ENCODE measurements at places on chromosomes 5 and 9. TPM values are rescaled to one million over a fixed set of nuclear protein-coding genes. Genes with fewer than 3 reads are reported as not detected.

DNA sequence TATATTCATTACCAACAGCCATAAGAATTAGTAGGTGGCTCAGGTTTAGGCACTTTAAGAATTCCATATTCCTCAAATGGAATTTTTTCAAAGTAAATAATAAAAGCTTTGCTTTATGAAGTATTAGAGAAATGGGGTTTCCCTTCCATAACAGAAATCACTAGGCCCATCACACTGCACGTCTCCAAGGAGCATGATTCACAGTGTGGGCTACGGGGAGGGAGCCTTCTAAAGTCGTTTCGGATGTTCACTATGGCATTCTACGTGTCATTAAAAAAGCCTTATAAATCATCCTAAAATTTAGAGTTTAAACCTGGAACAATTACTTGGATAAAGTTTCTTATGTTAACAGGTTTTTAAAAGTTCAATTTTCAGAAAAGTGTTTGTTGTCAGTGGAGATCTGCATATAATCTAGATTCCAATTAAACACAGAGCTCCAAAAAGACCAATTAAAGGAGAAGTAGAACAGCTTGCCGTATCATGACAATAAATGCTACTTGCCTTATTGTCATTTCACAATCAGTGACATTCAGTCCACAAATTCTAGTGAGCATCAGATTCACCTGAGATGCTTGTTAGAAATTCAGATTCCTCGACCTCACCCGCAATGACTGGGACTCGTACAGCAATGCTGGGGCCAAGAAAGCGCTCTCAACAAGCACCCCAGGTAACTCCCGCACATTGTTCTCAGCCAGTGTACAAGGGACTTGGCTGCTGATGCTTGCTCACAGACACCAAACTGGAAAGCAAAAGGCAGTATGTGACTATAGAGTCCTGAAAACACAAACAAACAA is 115.7 kb downstream of the NFIB start:
- no peak overlapping the region for H3K4me3 ChIP-seq
- H3K4me1 ChIP-seq = no peaks in the 10 kb centered on the region
- no peaks in the 10 kb centered on the region for H3K36me3 ChIP-seq
- no peak for DNase-seq
- H3K27me3 ChIP-seq = no peaks in the 10 kb centered on the region

GRCh38 chr5:35634326-35634725 is 16.7 kb downstream of the SPEF2 start:
- no peaks in the 10 kb centered on the region for H3K27me3 ChIP-seq
- DNase-seq = no peak
- peaks cover 48% of the 10 kb centered on the region for H3K36me3 ChIP-seq
- H3K4me3 ChIP-seq = no peak overlapping the region
- H3K4me1 ChIP-seq = no peaks in the 10 kb centered on the region

DNA sequence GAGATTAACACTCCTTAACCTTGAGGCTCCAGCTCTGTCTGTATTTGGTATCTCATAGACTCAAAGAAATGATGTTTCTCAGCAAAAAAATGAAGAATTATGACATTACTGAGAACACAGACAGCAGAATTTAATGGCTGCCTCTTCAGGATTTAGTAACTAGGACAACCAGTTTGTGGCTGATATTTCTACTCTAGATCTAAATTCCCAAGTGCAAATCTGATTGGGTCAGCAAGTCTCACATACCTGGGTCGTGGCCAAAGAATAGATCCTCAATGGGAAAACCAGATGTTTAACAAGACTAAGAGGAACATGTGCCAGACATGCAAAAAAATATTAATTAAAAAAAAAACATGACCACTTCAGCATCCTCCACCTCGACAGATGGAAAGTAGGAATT is 608.9 kb downstream of the DTWD2 start:
- no peaks in the 10 kb centered on the region for H3K27me3 ChIP-seq
- DNase-seq = no peak
- H3K4me1 ChIP-seq = no peaks in the 10 kb centered on the region
- H3K27ac ChIP-seq = no peak overlapping the region
- no peak overlapping the region for H3K4me3 ChIP-seq
- H3K36me3 ChIP-seq = no peaks in the 10 kb centered on the region

- DNase-seq = peak; percentile 41
- H3K4me1 ChIP-seq = peaks cover 24% of the 10 kb centered on the region
- peak overlapping the region; percentile 22 for H3K4me3 ChIP-seq
- no peaks in the 10 kb centered on the region for H3K27me3 ChIP-seq
Observed at GRCh38 chr9:128124873-128125579, 2.5 kb downstream of the PTGES2 start.

- no peaks in the 10 kb centered on the region for H3K4me1 ChIP-seq
- H3K27me3 ChIP-seq = no peaks in the 10 kb centered on the region
- no peaks in the 10 kb centered on the region for H3K36me3 ChIP-seq
Observed at GRCh38 chr5:99747342-99747741, 787.8 kb upstream of the FAM174A start.

- no peak for DNase-seq
- H3K4me1 ChIP-seq = peaks cover 6% of the 10 kb centered on the region
- no peaks in the 10 kb centered on the region for H3K36me3 ChIP-seq
- peaks cover 69% of the 10 kb centered on the region for H3K27me3 ChIP-seq
Observed at GRCh38 chr5:160315968-160316367, 3.6 kb upstream of the CCNJL start.

DNA sequence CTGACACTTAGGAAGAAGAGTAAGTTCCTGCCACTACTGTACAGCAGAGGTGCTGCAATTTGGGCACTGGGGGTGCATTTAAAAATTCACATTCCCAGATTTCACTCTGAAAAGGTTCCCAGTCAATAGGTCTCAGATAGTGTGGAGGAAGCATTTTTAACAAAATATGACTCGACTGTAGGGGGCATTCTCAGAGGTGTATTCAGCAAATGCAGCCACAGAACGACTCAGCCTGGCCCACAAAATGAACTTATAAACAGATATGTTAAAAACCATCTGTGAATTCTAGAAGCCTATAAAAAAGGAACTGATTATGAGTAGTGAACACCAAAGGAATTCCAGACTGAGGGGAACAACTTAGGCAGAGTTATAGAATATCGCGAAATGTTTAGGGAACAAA is 31.1 kb downstream of the MLLT3 start:
- peaks cover 38% of the 10 kb centered on the region for H3K36me3 ChIP-seq
- H3K4me1 ChIP-seq = peaks cover 23% of the 10 kb centered on the region
- H3K27me3 ChIP-seq = no peaks in the 10 kb centered on the region
- no peak overlapping the region for H3K4me3 ChIP-seq
- no peak overlapping the region for H3K27ac ChIP-seq

GRCh38 chr5:16550316-16550952 is 66.4 kb downstream of the RETREG1 start:
- H3K27ac ChIP-seq = no peak overlapping the region
- H3K4me3 ChIP-seq = no peak overlapping the region
- peaks cover 30% of the 10 kb centered on the region for H3K4me1 ChIP-seq
- DNase-seq = peak; percentile 37

DNA sequence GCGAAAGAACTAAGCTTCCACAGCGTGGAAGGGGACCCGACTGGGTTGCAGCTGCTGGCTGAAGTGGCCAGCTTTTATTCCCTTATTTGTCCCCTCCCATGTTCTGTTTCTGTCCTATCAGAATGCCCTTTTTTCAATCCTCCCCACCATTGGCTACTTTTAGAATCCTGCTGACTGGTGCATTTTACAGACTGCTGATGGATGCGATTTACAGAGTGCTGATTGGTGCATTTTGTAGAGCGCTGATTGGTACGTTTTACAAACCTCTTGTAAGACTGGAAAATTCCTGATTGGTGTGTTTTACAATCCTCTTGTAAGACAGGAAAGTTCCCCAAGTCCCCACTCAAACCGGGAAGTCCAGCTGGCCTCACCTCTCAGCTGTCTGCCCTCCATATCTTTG is 50.7 kb downstream of the KLF9 start:
- no peak overlapping the region for H3K4me3 ChIP-seq
- no peak for DNase-seq
- H3K27me3 ChIP-seq = no peaks in the 10 kb centered on the region
- peaks cover 8% of the 10 kb centered on the region for H3K36me3 ChIP-seq

- H3K27me3 ChIP-seq = no peaks in the 10 kb centered on the region
- peaks cover 25% of the 10 kb centered on the region for H3K4me1 ChIP-seq
- no peak for DNase-seq
- no peaks in the 10 kb centered on the region for H3K36me3 ChIP-seq
- H3K4me3 ChIP-seq = no peak overlapping the region
Observed at GRCh38 chr9:90000925-90001324, 396.1 kb downstream of the GADD45G start.

GRCh38 chr9:115671236-115671962 is 482.2 kb upstream of the PAPPA start:
- no peak overlapping the region for H3K27ac ChIP-seq
- H3K4me3 ChIP-seq = no peak overlapping the region
- H3K36me3 ChIP-seq = no peaks in the 10 kb centered on the region
- no peaks in the 10 kb centered on the region for H3K4me1 ChIP-seq

DNA sequence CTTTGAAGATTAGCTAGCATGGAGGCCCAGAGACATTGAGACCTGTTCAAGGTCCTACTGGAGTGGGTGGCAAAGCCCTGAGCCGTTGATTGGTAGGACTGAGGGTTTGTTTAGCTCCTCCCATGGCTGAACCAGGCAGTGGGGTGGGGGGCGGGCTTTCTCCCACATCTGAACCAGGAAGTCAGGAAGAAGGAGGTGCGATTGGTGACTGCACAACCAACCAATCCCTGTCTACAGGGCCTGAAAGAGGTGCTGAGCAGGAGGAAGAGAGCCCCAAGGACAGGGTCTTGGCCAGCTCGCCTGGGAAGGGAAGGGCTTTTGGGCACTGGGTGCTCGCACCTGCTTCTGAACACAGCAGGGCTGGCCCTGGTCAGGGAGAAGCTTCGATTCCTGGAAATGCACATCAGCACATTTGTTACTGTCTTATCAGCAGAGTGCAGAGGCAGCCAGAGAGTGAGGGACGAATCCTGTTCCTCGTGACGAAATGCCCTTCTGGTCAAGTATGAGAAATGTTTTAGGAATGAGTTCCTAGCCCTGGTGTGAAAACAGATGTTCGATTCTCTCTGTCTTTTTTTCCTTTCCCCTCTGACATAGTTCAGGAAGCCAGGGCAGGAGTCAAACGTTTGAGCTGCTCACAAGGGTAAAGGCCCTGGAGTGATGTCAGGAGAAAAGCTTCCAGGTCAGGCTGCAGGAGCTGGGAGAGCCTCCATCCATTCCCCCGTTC is 294.8 kb upstream of the KLF4 start:
- no peaks in the 10 kb centered on the region for H3K4me1 ChIP-seq
- no peak for DNase-seq
- H3K27ac ChIP-seq = no peak overlapping the region

DNA sequence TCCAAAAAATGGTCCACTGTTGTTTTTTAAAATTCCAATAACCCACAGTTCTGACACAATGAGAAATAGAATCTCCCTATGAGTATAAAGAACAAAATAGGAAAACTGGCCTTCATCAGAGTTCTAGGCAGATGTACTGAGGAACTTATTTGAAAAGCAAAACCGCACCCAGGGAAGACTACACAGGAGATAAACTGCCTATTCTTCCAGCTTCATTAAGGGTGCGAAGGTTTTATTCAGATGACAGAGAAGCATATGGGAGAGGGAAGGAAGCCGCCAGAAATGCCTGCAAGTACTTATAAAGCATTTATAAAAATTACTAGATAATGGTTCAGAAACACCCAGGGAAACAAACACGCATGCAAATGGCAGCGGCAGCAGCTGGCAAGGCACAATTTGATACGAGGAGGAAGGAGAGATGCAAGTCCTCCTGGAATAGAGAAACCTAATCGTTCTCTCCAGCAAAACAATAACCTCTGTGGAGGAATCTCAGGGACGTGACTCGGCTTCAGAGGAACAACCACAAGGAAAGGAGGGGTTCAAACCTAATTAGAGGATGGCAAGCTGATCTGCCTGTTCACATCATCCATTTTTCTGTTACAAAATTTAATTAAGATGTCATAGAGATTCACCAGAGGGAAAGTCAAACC is 9.0 kb downstream of the TTLL11 start:
- peaks cover 8% of the 10 kb centered on the region for H3K4me1 ChIP-seq
- no peak overlapping the region for H3K4me3 ChIP-seq
- DNase-seq = no peak
- no peaks in the 10 kb centered on the region for H3K27me3 ChIP-seq
- no peaks in the 10 kb centered on the region for H3K36me3 ChIP-seq

DNA sequence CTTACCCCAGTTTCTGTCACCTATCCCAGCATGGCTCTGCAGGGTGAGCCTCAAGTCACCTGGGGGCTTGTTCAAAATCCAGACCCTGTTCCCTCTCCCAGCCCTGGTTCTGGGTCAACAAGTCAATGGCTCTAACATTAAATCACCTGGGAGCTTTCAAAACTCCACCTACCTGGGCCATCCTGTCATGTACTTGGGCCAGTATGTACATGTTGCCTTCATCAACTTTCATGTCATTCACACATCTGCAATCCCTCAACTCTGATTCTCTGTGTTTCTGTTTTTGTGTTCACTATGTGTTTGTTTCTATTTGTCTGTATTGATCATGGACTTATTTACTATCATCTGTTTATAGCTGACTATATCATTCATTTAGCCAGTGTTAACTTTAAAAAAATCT is 2.1 kb upstream of the SH3GLB2 start:
- no peak overlapping the region for H3K4me3 ChIP-seq
- H3K27ac ChIP-seq = no peak overlapping the region
- H3K4me1 ChIP-seq = peaks cover 19% of the 10 kb centered on the region

DNA sequence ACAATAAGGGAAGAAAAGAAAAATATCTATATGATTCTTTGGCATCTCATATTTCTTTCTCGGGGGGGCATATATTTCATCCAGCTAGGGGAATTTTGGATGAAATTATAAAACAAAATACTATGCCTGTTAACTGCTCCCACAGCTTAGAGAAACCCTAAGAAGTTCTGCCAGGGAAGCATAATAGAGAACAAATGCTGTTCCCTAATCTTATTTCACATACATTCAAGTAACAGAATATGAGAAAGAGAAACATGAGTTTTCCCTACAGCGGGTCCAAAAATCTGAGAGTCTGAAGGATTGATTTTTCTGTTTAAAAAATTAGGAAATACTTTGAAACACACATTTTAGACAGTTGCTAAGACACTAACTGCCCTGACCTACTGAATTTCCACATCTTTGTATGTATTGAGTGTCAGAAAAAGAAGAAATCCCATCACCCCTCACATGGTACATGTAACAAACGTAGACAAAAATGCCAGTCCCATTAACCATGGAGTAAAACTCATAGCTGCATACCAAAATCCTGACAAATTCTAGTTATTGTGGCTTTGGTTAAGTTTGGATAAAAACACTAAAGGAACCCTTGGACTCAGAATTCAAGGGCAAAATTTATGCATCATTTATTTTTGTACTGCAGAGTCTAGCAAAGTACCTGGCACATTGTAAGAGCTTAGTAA is 620.2 kb upstream of the DMAC1 start:
- H3K4me1 ChIP-seq = peaks cover 5% of the 10 kb centered on the region
- H3K36me3 ChIP-seq = no peaks in the 10 kb centered on the region
- H3K27me3 ChIP-seq = no peaks in the 10 kb centered on the region
- DNase-seq = no peak
- no peak overlapping the region for H3K27ac ChIP-seq
- H3K4me3 ChIP-seq = no peak overlapping the region

- no peak overlapping the region for H3K4me3 ChIP-seq
- H3K27me3 ChIP-seq = no peaks in the 10 kb centered on the region
- H3K27ac ChIP-seq = no peak overlapping the region
- H3K4me1 ChIP-seq = no peaks in the 10 kb centered on the region
- H3K36me3 ChIP-seq = no peaks in the 10 kb centered on the region
Observed at GRCh38 chr5:111680737-111681413, 76.1 kb downstream of the NREP start.

SVEP1 gene
- total RNA-seq = not detected

SPINK1 gene
- not detected for total RNA-seq

SEC16A gene
- 69.4 TPM for total RNA-seq

OGN gene
- not detected for total RNA-seq

GCNT1 gene
- total RNA-seq = 5.4 TPM

CSF1R gene
- not detected for total RNA-seq

HTR1A gene
- not detected for total RNA-seq

FOXD4L4 gene
- 0.10 TPM for total RNA-seq

GLIPR2 gene
- 6.6 TPM for total RNA-seq

TLE1 gene
- total RNA-seq = 0.16 TPM

SLC12A2 gene
- 18.5 TPM for total RNA-seq

NUTM2G gene
- total RNA-seq = not detected

Measured in activated naive CD8-positive, alpha-beta T cell treated with anti-CD3 and anti-CD28 coated beads for 36 hours (primary cell).